GM04503 (cell line): ENCODE measurements at places on chromosomes 1 and 21.
A peak's percentile ranks its signal among the peaks of the same experiment; 100 is the strongest.

DNA sequence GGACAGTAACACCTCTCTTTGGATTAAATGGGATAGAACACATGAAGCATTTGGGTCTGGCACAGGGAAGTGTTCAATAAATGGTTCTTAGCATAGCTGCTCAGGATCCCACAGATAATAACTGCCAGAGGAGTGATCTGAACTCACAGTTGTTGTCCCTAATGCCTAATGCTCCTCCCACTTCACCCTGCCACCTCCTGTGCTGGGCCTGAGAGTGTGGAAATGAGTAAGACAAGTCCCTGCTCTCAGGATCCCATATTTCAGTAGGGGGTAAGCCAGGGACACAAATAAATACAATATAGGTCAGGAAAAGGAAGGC lies 19.9 kb upstream of the FOXO6 start:
- DNase-seq: no peak

DNA sequence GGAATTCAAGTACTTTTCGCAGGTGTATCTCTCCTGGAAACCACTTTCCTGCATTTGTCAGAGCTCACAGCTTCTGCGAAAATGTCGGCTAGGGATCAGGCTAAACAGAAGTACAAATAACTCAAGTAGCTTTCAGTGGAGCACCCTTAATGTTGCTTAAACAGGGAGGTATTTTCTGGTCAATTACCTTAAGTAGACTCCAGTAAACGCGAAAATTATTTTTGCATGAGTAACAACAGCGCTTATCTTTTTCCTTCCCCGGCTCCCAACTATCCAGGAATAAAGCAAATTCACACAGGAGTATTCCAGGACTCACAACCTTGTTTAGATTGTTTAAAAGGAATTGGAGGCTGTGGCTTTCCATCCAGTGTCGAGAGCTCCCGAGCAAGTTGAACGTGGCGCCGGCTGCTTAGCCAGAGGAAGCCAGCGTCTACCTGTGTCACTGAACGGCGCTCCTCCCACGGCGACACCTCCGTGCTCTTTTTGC lies 7.3 kb upstream of the SIM2 start:
- DNase-seq: no peak

DNA sequence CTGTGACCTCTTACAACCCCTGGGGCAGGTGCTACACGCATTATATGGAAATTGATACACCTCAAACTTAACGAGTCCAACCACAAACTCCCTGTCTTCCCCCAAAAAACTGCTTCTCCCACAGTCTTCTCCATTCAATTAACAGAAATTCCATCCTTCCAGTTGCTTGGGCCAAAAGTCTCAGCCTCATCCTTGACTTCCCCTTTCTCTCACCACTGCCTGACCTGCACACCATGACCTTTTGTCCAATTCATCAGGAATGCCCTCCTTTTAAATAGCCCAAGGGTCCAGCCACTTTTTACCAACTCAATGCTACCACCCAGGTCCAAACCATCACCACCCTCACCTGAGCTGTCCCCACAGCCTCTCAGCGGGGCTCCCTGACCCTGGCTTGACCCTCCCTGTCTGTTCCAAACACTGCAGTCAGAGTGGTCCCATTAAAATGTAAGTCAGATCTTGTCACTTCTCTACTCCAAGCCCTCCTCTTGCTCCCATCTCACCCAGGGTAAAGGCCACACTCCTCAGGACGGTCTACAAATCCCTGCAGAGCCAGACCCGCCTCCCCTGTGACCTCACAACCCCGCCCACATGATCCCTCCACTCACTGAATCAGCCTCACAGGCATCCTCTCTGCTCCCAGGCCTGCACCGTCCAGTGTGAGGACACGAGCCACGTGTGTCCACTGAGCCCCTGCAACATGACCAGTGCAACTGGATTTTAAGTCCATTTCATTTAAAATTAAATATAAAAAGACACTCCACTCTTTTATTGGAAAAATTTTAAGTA lies 18.5 kb downstream of the KCNN3 start:
- no peak for DNase-seq

DNA sequence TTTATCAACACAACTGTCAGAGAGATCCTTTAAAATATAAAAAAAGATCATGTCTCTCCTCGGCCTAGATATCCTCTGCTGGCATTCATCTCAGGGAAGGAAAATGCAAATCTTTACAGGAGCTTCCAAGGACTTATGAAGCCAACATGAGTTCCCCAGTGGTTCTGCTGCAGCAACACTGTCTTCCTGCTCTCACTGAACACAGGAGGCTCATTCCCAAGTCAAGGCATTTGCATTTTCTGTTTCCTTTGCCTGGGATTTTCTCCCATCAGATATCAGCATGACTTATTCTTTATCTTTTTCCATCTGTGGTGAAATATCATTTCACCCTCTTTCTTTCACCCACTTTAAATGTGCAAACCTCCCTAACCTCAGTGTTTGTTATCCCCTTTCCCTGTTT lies 513.8 kb upstream of the ZP4 start:
- no peak for DNase-seq

DNA sequence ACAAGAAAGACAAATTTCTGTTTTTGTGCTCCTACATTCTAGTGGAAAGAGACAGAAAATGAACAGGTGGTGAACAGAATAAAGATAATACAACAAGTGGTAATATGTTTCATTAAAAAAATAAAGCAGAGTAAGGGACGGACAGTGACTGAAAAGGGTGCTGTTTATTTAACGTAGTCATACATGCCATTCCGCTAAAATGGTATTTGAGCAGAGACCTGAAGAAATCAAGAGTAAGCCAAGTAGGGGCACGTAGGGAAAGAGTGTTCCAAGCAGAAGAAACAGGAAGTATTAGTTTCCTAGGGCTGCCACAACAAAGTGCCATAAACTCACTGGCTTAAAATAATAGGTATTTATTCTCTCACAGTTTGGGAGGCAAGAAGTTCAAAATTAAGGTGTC lies 65.6 kb upstream of the KCTD3 start:
- DNase-seq: no peak

- DNase-seq: no peak
Observed at GRCh38 chr1:94017155-94017829, 103.7 kb downstream of the ABCA4 start.

DNA sequence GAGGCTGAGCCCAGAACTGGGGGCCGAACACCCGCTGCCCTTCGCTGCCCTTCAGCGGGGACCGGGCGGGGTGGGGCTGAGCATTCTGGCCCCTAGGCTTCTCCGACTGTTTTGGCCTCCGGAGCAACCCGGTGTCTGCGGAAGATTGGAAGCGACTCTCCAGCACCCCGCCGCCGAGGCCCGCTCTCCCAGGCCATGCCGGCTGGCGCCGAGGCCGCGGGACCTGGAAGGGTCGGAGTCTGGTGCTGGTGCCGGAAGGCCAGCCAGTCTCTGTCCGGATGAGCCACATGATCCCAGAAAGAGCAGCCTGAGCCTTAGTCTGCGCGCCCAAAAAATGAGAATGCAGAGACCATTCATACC lies 272.0 kb downstream of the FOXD2 start:
- DNase-seq: no peak

DNA sequence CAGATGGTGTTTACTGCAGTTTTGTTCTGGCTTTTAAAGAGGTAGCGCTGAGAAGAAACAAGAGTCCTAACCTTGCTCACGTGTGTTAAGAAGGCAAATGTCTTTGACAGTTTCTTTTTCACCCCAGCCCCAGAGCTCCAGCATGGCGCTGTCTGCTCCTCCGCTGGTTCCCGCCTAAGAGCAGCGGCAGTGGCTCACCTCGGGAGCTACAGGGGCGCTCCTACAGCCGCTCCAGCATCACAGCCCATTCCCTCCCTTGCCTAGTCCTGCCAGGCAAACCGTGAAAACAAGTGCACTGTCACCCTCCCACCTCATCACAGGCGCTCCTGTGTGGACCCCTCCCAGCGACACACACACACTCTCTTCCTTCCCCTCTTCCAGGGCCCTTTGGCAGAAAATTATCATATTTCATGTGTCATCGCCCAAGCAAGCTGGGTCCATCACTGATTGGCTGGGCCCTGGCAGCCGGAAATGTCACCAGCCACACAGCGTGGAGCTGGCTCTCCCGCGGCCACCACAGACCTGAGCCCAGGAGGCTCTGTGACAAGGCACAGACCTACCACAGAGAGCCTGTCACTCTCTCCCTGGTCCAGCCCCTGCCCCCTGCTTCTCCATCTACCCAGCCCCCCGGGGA lies 1.2 kb upstream of the HIVEP3 start:
- DNase-seq: no peak

- no peak for DNase-seq
Observed at GRCh38 chr1:213049232-213049631, 1.8 kb upstream of the RPS6KC1 start.

DNA sequence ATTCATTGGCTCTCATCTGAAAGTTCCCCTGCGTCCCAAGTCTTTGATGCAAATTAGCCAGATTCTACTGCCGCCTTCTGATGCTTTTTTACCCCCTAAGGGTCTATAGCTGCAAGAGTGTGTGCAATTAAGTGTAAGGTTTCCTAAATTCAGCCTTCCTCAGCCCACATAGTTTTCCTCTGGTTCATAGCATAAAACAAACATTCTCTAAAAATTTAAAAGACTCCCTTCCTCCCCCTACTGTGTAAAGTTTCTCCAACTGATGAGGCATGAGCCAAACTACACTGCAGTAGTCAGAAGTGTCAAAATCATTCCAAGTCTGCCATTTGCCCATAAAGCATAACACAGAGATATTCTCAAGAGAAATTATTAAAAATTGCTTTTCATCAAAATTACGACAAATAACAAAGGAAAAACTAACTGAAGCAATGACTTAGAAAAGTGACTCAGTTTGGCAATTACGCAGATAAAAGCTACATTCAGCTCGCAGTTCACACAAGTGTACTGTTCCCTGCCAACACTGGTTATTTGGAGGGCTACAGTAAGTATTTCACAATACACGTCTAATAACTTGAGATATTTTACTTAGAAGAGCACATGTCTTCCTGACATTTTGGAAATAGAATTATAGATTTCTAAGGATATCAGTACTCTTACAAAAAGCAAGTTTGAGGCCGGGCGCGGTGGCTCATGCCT lies 15.4 kb downstream of the KCNH1 start:
- DNase-seq: no peak

DNA sequence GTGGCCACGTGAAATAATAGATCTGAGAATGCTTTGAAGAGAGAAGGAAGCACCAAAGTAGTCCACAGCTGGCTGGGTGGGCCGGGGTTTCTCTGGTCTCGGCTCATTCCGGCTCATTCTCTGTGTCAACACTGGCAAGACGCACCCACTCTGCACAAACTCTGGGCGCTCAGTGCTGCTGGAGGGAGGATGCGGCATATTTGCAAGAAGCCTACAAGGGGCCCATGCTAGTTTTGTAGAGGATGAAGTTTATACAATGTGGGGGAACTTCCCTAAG lies 28.8 kb upstream of the TMPRSS2 start:
- no peak for DNase-seq

DNA sequence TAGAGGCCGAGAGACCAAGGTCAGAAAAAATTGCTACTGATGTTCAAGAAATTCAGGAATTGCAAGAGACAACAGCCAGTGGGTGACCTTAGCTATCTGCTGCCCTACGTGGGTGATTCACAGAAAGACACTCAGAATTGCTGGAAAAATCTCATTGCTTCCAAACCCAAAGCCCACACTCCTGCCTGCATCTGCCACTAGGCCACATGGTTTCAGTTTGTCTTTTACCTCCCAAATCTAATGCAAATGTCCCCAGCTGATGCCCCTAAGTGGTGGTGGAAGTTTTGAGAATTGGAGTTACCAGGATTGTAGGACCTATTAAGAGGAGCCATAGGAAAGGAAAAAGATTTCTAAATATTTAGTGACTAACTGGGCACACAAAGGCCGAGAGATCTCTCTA lies 341.5 kb upstream of the CHRM3 start:
- no peak for DNase-seq

DNA sequence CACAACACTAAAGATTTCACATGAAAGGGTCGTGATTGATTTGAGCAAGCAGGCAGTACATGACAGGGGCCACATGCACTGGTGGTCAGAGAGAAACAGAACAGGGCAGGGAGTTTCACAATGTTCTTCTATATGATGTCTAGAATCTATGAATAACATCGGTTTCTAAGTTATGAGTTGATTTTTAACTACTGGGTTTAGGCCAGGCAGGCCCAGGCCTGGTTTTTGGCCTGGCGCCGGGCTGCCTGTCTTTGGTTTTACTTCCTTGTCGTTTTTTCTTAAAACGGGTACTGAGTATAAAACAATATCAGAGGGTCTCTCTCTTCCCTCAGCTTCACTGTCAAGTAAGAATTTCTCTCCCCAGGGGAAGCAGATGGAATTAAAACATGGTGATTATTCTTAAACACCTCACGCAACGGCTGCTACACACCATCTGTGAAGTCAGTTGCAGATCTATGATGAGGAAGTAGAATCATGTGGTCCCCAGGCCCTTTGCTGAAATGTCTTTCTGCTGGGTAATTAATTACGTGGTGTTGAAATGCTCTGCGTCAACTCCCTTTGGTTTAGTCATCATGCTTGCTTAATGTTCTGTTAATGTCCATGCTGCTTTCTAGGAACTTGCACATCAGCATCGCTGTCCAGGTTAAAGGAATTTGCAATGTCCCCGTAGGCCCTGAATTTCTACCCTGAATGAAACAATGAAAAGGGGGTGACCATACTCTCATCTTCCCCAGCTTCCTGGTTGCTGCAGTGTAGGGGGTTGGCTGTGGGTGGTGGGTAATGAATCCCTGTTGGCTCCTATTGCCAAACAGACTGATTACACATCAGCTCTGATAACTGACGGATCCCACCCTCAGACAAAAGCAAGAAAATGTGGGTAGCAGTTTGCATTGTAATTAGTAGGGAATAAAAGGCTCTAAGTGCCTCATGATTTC lies 70.3 kb downstream of the SERINC2 start:
- DNase-seq: peak; percentile 95

GRCh38 chr1:61183471-61184039 lies 101.2 kb downstream of the NFIA start:
- DNase-seq: no peak

DNA sequence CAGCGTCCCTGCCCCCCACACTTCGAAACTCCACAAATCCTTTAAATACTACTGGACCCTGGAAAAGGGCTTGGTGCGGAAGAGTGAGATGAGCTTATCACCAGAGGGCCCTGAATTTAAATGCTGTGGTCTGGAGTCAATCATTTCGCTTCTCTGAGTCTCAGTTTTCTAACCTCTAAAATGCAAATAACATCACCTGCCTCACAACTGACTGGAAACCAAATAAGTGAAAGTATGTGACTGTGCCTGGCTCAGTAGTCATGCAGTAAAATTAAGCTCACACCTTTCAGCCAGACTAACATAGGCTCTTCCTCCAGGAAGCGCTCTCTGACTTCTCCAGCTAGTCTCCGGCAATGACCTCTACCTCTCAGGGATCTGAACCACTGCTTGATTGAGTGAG lies 4.2 kb downstream of the GJA4 start:
- DNase-seq: no peak

DNA sequence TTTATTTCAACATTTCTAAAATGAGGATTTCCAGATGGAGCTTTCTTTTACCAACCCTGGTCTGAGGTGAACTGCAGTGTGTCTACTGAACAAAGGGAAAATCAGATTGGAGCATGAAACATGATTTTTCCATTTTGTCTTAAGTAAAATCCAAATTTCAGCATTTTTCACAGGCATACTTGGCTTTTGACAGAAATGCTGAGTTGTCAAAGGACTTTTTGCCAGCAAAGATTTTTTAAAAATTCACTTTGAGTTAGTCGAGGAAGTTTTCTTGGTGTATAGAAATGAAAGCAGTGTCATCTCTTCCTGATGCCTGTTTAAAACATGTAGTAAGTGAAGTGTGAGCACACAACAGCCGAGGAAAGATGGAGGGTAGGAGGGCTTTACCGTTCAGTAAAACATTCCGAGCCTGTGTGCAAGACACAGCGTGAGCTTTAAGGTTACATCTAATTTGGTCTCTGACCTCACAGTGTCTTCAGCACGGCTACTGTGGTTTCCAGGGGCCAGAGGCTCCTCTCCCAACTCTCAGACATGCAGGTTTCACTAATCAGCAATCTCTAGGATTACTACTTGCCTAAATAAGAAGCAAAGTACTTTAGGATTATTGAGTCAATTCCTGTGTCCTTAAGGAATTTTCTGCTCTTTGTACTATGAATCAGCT lies 45.9 kb downstream of the SAMD13 start:
- no peak for DNase-seq
